ENCODE measurements at places on chromosomes 5 and 9. TPM values are rescaled to one million over a fixed set of nuclear protein-coding genes. Genes with fewer than 3 reads are reported as not detected.

The BHMT gene
- not detected for total RNA-seq

The IL13 gene
- 119 TPM for total RNA-seq

The ZNF782 gene
- total RNA-seq: 5.0 TPM

DNA sequence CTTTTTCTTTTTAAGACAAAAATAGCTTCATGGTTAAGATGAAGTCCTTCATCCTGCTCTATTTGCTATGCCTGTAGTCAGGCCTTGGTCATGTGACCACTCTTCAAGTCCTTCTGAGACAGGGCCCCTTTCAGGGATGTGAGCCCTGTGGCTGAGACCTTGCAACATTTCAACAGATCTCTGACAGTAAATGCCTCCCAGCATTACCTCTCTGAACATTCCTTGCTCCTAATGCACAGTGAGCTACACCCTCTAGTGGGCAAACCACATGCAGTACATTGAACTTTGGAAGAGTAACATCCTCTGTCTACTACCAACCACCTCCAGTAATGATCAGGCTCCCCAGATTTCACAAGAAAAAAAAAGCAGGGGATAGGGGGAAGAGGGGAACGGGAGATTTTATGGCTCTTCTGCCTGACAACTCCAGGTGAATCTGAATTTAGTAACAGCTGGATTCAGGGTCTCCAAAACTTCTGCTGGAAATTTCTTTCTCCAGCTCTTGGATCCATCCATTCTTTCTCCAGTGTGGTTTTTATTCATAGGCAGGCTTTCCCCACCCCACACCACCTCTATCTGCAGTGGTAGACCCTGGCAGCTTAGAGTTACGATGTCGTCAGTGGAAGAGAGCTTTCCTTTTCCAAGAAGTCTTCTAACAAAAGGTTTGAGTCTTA lies 8.9 kb upstream of the FBXO38 start:
- no peak overlapping the region for H3K4me3 ChIP-seq
- DNase-seq: peak; percentile 44
- H3K27me3 ChIP-seq: no peaks in the 10 kb centered on the region

GRCh38 chr9:70484232-70485130 lies 70.0 kb upstream of the KLF9 start:
- H3K36me3 ChIP-seq: no peaks in the 10 kb centered on the region
- no peaks in the 10 kb centered on the region for H3K27me3 ChIP-seq
- no peak for DNase-seq
- no peak overlapping the region for H3K4me3 ChIP-seq

DNA sequence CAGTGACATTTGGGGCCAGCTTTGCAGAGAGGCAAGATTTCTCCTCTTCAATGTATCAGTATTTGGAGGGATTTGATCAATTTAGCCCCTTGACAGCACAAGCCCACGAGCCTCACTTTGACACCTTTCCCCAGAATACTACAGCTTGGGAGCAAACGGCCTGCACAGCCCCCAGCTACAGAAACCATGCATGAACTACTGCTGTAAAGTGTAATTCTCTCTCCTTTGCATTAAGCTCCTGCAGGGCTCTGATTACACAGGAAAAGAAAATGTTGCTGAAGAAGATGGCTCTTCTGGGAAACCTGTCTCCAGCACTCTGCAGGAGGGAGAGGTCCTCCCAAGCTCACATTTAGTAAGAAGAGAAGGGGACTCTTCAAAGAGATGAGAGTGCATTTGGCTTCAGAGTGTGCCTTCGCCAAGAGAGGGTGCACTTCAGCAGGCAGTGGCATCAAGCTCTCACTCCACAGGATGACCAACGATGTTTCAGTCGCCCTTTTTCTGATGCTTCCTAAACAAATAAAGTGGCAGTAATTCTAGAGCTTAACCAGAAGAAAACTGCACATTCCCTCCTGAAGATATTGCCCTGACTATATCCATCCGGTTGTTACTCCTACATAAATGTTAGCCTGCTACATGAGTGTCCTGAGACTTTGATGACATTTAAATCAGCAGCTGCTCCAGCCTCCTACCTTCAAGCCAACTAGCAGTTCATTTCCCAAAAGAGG lies 272.2 kb downstream of the AUH start:
- H3K4me1 ChIP-seq: peaks cover 64% of the 10 kb centered on the region
- no peak overlapping the region for H3K4me3 ChIP-seq
- peak; percentile 56 for DNase-seq
- H3K27ac ChIP-seq: peak overlapping the region; percentile 70

GRCh38 chr9:132156262-132156661 lies 5.6 kb upstream of the NTNG2 start:
- H3K4me3 ChIP-seq: no peak overlapping the region
- DNase-seq: no peak
- no peaks in the 10 kb centered on the region for H3K36me3 ChIP-seq
- H3K27ac ChIP-seq: no peak overlapping the region
- H3K4me1 ChIP-seq: peaks cover 6% of the 10 kb centered on the region

- no peaks in the 10 kb centered on the region for H3K27me3 ChIP-seq
- peak; percentile 67 for DNase-seq
- H3K27ac ChIP-seq: no peak overlapping the region
These were observed 18.7 kb downstream of the INIP start for GRCh38 chr9:112699230-112699629.

GRCh38 chr5:152178350-152178699 lies 226.8 kb downstream of the NMUR2 start:
- no peak overlapping the region for H3K27ac ChIP-seq
- H3K36me3 ChIP-seq: peaks cover 1% of the 10 kb centered on the region
- no peaks in the 10 kb centered on the region for H3K4me1 ChIP-seq
- H3K27me3 ChIP-seq: no peaks in the 10 kb centered on the region
- DNase-seq: no peak
- H3K4me3 ChIP-seq: no peak overlapping the region

DNA sequence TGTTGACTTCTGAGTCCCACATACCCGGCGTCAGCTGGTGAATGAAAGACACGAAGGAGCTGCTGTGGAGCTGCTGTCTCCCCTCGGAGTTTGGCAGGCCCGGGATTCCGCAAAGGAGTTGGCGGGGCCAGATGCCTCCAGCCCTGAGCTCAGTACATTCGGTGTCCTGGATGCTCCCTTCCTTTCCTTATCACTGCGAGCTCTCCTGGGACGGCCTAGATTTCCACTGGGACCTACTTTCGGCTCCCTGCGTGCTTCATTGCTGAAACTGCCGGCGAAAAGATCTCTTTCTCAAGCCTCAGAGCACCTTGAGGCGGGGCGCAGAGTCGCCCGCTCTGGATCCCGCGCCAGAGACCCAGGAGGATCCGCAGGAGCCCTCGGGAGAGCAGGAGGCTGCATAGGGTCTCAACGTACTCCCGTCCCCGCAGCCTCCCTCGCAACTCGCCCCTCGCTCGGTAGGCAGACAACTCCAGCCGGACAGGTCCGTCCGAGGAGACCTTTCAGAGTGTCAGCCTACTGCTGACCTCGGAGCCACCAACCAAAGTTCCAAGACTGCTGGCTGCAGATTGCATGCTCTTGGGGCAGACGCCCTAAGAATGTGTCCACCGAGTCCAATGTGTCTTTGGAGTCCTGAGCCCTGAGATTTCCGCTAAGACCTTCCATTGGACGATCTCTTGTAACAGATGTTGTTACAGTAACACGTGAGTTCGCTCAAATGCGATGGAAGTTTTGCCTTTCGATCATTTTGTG lies 6.1 kb downstream of the ANXA2R start:
- DNase-seq: no peak
- peak overlapping the region; percentile 13 for H3K27ac ChIP-seq
- peaks cover 50% of the 10 kb centered on the region for H3K4me1 ChIP-seq
- no peak overlapping the region for H3K4me3 ChIP-seq
- H3K27me3 ChIP-seq: no peaks in the 10 kb centered on the region

DNA sequence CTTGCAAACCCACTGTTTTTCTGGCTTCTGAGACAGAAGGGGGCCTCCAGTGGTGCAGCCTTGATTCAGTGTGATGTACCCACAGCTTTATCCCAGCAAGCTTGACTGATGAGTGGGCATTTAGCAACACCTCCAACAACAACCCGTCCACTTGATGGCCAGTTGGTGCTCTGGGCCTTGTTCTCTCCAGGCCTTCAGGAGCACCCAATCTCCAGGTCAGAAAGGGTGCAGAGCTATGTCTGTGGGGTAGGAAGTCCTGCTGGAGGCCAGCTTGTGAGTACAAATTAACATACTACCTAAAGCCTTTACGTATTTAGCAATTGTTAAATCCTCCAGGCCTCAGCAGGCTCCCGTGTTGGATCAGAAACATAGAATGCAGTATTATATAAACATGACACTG lies 10.1 kb upstream of the TRIM52 start:
- no peaks in the 10 kb centered on the region for H3K27me3 ChIP-seq
- no peak for DNase-seq
- H3K4me1 ChIP-seq: no peaks in the 10 kb centered on the region
- no peaks in the 10 kb centered on the region for H3K36me3 ChIP-seq
- H3K27ac ChIP-seq: no peak overlapping the region

DNA sequence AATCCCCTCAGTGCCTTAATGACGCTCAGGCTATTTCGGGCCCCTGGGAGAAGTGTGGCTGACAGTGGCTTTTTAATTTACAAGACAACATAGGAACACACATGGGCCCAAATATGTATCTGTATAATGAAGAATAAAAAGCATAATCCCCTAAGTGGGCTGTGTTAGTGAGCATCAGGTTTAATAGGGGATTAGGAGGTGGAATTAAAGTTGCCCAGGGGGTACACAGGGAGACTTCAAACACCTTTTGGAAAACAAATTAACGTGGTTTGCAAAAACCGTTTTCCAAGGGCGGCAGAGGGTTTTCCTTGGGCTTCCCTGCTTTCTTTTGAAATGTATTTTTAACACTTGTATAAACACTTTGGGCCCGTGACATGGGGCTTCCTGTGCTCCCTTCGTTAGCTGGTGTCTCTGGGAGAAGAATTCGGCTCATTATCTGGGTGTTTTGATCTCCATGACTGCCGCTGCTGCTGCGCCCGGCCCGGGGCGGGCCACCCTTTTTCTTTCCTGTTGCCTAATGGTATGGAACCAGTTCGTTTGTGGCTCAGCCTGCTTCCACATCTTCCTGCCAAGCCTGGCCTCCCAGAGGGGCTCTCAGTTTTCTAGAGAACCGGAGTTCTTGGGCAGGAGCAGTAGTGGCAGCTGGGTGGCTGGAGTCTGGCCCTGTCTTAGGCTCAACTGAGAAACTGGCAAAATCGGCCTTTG lies 173.0 kb downstream of the MACROH2A1 start:
- DNase-seq: no peak
- no peaks in the 10 kb centered on the region for H3K36me3 ChIP-seq
- H3K27ac ChIP-seq: no peak overlapping the region
- peaks cover 32% of the 10 kb centered on the region for H3K27me3 ChIP-seq
- no peaks in the 10 kb centered on the region for H3K4me1 ChIP-seq

DNA sequence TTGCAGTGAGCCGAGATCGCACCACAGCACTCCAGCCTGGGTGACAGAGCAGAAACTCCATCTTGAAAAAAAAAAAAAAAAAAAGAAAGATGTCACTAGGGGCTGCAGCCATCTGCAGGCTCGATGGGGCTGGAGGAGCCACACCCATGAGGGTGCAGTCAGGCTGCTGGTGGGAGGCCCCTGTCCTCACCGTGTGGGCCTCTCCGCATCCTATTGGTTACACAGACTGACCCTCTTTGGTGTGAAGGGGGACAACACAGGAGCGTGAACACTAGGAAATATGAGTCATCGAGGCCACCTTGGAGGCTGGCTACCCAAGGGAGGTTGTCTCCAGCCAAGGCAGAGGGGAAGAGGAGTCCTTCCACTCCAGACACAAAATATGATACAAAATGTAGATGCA lies 14.0 kb upstream of the FAM193B start:
- H3K4me1 ChIP-seq: peaks cover 12% of the 10 kb centered on the region
- peaks cover 6% of the 10 kb centered on the region for H3K27me3 ChIP-seq
- H3K4me3 ChIP-seq: no peak overlapping the region
- H3K27ac ChIP-seq: no peak overlapping the region
- DNase-seq: no peak
- H3K36me3 ChIP-seq: no peaks in the 10 kb centered on the region

DNA sequence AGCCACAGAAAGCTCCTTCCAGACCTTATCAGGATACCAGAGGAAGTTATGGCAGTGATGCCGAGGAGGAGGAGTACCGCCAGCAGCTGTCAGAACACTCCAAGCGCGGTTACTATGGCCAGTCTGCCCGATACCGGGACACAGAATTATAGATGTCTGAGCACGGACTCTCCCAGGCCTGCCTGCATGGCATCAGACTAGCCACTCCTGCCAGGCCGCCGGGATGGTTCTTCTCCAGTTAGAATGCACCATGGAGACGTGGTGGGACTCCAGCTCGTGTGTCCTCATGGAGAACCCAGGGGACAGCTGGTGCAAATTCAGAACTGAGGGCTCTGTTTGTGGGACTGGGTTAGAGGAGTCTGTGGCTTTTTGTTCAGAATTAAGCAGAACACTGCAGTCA lies 70.8 kb upstream of the ENTREP1 start:
- H3K4me1 ChIP-seq: no peaks in the 10 kb centered on the region
- H3K4me3 ChIP-seq: no peak overlapping the region
- no peak for DNase-seq
- no peak overlapping the region for H3K27ac ChIP-seq

DNA sequence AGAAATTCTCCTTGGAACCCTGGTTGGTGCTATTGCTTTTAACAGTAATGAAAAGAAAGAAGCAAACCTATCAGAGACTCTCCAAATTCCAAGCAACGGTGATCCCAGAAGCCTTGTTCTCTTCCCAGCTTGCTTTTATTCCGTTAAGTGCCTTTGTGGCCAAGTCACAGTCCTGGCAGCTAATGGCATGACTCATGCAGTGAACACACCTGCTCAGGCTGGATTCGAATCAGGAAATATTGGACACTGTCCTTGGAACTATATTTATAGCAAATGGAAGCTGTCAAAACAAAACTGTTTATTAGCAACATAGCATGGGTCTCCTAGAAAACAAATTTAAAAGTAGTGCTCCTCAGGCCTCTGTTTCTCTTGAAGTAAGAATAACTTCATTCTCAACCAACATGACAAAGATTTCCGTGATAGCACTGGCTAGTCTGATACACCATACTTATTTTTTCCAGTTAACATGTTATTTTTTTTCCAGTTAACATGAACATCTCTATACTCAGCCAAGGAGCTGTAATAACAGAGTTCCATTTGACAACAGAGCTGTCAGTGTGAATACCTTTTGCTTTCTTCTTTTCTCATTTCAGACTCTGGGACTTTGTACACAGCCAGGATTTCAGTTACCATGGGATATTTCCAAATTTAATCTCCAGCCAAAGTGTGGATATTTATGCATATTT lies 502.4 kb downstream of the GADD45G start:
- H3K36me3 ChIP-seq: peaks cover 3% of the 10 kb centered on the region
- H3K27ac ChIP-seq: no peak overlapping the region
- no peak for DNase-seq
- H3K4me1 ChIP-seq: peaks cover 17% of the 10 kb centered on the region

All from activated CD8-positive, alpha-beta memory T cell treated with anti-CD3 and anti-CD28 coated beads, Interleukin-2, amount 10 ng/mL, durations not matched to agents 7 days and 5 days (primary cell).